ENCODE measurements at places on chromosomes 13 and 19.

DNA sequence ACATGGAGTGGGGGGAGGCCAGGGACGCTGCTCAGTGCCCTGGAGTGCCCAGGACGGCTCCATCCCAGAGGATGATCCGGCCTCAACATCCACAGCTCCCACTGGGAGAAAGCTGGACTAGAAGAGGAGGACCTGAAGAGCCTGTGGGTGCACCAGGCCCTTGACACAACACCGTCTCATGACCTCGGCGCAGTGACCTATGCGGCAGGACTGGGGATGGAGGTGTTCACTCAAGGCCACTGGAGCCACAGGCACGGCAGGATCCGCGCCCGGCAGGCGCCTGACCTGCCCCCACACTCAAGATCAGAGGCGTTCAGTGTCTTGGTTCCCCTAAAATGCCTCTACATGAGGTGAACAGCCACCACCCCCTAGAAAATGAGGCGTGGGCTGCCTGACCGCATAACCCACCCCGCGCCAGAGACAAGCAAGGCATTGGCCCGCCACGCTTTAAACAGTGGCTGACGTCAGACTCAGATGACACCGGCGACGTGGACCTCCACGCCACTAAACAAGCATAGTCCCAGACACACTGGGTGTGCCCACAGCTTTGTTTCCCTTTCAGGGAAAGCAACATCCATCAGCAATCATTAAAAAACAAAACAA is 8.0 kb downstream of the SGTA start:
- DNase-seq = no peak

GRCh38 chr13:60303166-60303565 is 93.9 kb upstream of the TDRD3 start:
- no peak for DNase-seq

DNA sequence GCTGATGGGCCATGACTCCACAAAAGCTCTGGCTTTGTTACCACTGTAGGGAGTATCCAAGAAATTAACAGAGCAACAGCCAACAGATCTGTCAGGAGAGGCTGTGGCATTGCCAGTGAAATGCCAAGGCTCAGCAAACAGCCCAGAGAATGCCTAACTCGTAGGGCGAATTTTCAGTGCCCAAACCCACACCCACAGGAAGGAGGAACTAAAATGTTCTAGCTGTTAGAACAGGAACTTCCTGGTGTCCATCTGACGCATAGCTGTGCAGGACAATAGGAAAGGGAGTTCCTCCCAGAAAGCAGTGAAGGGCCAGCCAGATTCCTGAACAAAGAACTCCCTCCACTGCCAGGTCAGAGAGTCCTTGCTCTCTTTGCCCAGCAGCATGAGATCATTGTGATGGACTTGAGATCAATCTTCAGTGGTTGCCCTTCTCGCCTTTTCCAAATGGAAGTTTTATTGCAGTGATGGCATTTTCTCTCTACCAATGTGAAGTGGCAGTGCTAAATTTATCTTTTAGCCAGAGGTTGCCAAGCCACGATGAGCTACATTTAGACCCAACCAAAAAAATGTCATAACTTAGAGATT is 224.2 kb upstream of the STARD13 start:
- no peak for DNase-seq

DNA sequence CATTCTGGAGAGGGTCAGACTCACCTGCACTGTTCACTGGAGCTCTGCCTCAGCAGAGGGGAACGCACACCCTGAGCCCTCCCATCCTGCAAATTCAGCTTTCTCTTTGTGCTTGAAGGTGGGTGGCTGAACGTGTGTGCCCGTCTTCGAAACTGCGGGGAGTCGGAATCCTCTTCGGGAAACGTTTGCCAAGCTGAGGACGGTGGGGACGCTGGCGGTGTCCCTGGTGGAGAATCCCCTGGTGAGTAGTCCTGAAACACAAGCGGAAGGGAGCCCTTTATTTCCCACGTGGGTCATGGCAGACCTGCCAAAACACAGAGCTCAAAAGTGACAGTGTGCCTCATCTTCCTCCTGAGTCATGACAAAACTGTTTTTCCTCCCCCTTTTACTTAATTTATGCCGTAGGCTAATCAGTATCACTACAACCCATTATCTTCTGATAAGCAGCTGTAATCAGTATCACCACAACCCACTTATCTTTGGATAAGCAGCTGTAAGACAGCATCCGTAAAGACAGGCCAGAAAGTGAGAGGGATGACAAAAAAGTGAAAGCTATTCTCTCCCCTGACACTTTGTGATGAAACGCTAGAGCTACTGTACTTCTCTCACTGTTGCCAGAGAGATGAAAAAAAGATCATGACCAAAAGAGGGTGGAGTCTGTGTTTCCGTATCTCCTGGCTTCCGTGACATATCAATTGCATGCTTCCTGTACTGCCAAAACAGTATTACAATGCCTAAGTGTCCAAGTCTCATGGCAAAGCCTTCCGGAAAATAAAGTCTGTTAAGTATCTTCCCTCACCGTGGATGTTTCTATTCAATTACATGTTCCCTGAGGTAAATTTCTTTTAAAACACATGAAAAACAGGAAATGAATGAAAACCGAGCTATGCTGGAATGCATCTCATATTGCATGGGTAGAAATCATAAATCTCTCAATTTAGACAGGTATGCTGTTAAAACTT is 155.5 kb downstream of the TBC1D4 start:
- peak; percentile 42 for DNase-seq

DNA sequence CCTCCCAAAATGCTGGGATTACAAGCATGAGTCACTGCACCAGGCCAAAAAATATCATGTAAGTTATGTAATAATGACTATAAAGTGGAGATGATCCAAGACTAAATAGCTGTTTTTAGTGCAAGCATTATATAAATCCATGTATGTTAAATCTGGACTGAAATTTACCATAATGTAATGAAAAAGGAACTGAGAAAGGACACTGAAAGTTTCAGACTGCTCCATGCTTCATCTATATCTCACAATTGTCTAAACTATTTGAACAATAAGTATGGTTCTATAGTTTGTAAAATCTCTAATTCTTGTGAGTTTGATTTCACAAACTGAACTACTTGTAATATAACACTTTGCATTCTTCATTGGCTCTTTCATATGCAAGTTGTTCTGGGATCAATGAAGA is 2299.5 kb downstream of the PCDH9 start:
- DNase-seq = no peak

DNA sequence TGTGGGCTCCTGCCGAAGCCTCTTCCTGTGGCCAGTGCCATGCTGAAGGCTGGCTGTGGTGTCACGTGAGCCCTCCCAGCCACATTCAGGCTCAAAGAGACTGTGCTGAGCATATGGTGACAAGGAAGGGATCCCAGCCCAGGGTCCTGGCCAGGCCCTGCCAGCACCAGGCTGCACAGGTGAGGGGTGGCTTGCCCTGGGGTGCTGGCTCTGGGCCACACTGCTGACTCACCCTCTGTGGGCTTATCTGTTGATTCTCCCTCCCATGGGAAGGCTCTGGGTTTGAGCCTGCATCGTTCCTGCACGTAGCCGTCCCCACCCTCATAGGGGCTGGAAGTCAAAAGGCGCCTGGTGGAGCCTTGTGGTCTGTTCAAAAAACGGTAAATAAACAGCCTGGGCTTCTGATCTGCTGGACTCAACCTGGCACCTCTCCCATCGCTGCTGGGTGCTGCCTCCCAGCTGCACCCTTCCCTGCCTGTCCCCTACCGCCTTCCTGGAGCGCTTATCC is 31.1 kb downstream of the DNM2 start:
- no peak for DNase-seq

- no peak for DNase-seq
These were observed 635.7 kb downstream of the UQCRFS1 start for GRCh38 chr19:28577233-28577632.

- DNase-seq = no peak
These were observed 11.5 kb downstream of the UBXN6 start for GRCh38 chr19:4445963-4446703.

- DNase-seq = no peak
These were observed 17.9 kb upstream of the SHFL start for GRCh38 chr19:10068205-10068604.

GRCh38 chr13:86729206-86729605 is 930.0 kb upstream of the SLITRK6 start:
- DNase-seq = no peak

DNA sequence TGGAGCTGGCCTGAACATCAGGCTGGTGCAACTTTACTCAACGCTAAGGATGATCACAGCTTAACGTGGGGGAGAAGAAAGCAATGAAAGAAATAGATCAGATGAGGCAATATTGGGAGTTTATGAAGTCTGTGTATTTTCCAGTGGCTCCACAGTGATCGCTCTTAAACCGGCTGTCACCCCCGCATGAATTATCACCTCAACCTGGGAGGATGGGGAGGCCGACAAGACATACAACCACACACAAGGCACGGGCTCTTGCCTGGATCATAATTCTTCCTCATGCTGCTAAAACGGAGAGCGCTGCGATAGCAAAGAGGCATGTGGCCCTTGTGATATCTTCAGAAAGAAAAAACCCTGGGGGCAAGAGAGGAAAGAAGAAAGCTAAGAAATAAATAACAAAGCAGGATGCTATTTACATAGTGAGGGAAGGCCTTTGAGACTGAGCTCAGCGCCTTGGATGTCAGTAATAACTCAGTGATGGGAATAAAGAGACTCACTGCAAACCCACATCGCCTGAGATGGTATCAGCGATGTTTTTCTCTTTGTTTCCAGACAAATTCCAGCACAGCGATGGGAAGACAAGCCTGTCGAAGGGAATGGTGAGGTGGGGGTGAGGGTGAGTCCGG is 19.1 kb upstream of the CHST8 start:
- no peak for DNase-seq

DNA sequence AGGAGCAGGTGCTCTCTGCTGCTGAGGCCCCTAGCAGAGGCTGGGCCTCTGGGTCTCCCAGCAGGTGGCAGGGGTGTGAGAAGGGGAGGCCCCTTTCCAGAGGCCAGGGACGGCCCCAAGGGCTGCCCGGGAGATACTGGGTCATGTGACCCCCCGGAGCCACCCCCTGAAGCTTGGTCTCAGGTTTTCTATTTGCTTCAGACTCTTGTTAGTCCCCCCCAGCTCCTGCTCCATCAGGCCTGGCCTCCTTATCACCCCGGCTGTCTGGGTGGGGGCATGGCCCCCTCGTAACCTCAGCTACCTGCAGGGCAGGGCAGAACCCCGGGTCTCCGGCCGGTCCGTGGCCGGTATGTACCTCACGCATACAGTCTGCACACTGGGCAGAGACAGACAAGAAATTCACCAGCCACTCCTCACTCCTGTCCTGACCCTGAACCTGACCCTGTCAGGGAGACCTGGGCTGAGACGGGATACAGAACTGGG is 13.2 kb upstream of the TCF3 start:
- no peak for DNase-seq

DNA sequence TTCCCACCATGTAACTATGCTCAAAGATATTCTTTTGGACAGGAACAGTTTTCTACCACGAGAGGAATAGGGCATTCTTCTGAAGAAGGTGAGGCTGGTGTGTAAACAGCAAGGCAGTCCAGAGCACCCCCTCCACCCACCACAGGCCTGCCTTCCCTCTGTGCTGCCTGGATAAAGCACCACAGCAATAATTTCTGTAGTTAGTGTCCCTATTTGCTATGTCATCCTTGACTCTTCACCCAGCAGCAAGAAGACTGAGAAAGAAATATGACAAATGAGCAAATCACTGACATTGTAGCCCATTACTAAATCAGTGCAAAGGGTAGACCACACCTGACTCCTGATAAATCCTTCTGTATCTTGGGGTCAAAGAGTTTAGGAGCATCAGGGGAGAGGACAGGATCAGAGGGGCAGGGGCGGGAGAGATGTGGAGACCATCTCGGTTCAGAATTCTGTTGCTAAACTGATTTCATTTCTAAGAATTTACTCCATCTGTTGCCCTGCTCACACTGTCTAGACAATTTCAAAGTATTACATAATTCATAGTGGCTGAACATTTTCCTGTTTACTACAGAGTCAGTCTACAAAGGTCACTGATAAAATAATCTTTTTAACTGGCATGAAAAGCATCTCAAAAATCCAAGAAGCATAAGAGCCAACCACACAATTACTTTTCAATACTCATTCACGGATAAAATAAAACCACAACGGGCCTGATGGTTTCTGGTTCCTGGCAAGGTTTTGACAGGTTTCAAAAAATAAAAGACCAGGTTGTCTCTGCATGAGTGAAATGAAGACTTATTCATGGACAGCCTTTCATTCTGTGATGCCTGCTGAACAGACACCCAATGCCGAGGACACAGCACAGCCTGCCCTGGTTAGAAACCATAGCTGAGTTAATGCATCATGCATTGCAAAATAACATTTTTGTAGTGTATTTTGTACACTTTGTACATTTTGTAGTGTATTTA is 88.4 kb upstream of the IRS2 start:
- DNase-seq = no peak

- no peak for DNase-seq
These were observed 647.1 kb downstream of the DACH1 start for GRCh38 chr13:71219698-71220415.

DNA sequence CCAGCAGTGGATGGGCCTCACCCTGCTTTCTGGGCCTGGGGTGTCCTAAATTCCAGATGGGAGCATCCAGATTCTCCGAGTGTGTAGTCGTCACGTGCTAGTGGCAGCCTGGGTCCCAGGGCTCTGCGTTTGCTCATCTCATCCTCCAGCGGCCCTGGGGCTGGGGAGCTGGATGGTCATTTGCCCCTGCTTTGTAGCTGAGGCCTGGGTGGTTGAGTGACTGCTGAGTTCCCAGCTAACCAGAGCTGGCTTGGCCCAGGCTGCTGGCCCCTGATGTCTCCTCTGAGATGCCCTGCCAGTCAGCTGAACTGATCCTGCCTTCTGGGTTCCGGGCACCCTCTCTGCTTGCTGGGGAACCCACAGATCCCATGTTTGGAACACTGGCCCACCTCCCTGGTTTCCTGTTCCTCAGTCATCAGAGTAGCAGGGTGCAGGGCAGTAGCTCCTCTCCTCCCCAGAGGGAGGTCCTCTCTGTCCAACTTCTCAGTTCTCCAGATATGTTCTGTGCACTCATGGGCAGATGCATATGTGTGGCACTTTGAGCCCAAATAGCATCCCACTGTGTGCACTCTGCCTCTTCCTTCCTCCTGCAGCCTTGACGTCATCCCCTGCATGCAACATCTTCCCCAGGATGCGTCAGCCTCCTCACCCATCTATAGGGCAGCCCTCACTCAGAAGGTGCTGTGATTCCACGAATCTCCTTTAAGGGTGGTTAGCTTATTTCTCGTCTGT is 22.4 kb upstream of the CRTC1 start:
- no peak for DNase-seq

GRCh38 chr19:29708554-29709439 is 6.3 kb downstream of the C19orf12 start:
- no peak for DNase-seq
